Mononuclear cell (primary cell): ENCODE measurements at places on chromosomes 1 and 21. TPM values are rescaled to one million over a fixed set of nuclear protein-coding genes. Genes with fewer than 3 reads are reported as not detected.

The ZNF695 gene
- total RNA-seq = 0.52 TPM

The SHISAL2A gene
- 13.1 TPM for total RNA-seq

The TNN gene
- total RNA-seq = not detected

The PRRX1 gene
- not detected for total RNA-seq

The SPRR3 gene
- total RNA-seq = not detected

The MAN1C1 gene
- 12.9 TPM for total RNA-seq

The AMY1A gene
- not detected for total RNA-seq

The LHX4 gene
- total RNA-seq = 0.10 TPM

The TMEM269 gene
- total RNA-seq = 1.0 TPM

The ZNF648 gene
- not detected for total RNA-seq

The TRPM2 gene
- total RNA-seq = 2.2 TPM

The FAM72C gene
- total RNA-seq = 0.10 TPM

The FABP3 gene
- not detected for total RNA-seq

The CD52 gene
- total RNA-seq = 428 TPM

The ATP6V1G3 gene
- not detected for total RNA-seq

The SPRR2A gene
- not detected for total RNA-seq

The MRPL39 gene
- 11.8 TPM for total RNA-seq

The DIP2A gene
- 43.9 TPM for total RNA-seq

The AADACL4 gene
- total RNA-seq = not detected

The KRTAP21-1 gene
- not detected for total RNA-seq

The TAS1R1 gene
- total RNA-seq = 0.10 TPM

The ADGRL4 gene
- not detected for total RNA-seq

The LRRC53 gene
- total RNA-seq = not detected

The MAN1A2 gene
- 48.9 TPM for total RNA-seq

The FCAMR gene
- total RNA-seq = not detected

The MAGI3 gene
- total RNA-seq = 4.1 TPM

The SLC22A15 gene
- 6.4 TPM for total RNA-seq

The IKBKE gene
- 13.1 TPM for total RNA-seq

The RPTN gene
- not detected for total RNA-seq

The BOLA1 gene
- 4.0 TPM for total RNA-seq

The ECM1 gene
- total RNA-seq = 0.21 TPM

The MTARC2 gene
- 1.0 TPM for total RNA-seq

The PLA2G5 gene
- not detected for total RNA-seq

The ADCY10 gene
- total RNA-seq = not detected

The OR2L2 gene
- under 0.01 TPM for total RNA-seq

The EDEM3 gene
- total RNA-seq = 24.7 TPM

The PPIAL4G gene
- total RNA-seq = 0.21 TPM

The DEPDC1 gene
- total RNA-seq = 0.10 TPM

The INSRR gene
- not detected for total RNA-seq

The FAM131C gene
- not detected for total RNA-seq

The PTGER3 gene
- 0.52 TPM for total RNA-seq

The FCRL2 gene
- 4.0 TPM for total RNA-seq

The C1orf159 gene
- 9.6 TPM for total RNA-seq

The PKP1 gene
- not detected for total RNA-seq

The ALPL gene
- total RNA-seq = 0.21 TPM

The OR6K3 gene
- total RNA-seq = not detected

The BSND gene
- not detected for total RNA-seq
